ENCODE measurements at places on chromosomes 11 and 22. TPM values are rescaled to one million over a fixed set of nuclear protein-coding genes. Genes with fewer than 3 reads are reported as not detected.

Gene RASL10A
- total RNA-seq: not detected

GRCh38 chr11:3747704-3748103 lies 49.6 kb downstream of the NUP98 start:
- H3K36me3 ChIP-seq: peaks cover 35% of the 10 kb centered on the region
- H3K27me3 ChIP-seq: no peaks in the 10 kb centered on the region
- no peak overlapping the region for H3K4me3 ChIP-seq
- H3K4me1 ChIP-seq: peaks cover 3% of the 10 kb centered on the region

- H3K4me3 ChIP-seq: no peak overlapping the region
- H3K4me1 ChIP-seq: peaks cover 5% of the 10 kb centered on the region
- peaks cover 64% of the 10 kb centered on the region for H3K36me3 ChIP-seq
- DNase-seq: no peak
- H3K27ac ChIP-seq: no peak overlapping the region
Observed at GRCh38 chr11:766106-766935, 11.0 kb downstream of the GATD1 start.

- peaks cover 12% of the 10 kb centered on the region for H3K27me3 ChIP-seq
- no peak overlapping the region for H3K4me3 ChIP-seq
- no peaks in the 10 kb centered on the region for H3K4me1 ChIP-seq
- DNase-seq: no peak
- H3K27ac ChIP-seq: no peak overlapping the region
- no peaks in the 10 kb centered on the region for H3K36me3 ChIP-seq
Observed at GRCh38 chr11:129694538-129694937, 121.1 kb upstream of the TMEM45B start.

- H3K27me3 ChIP-seq: no peaks in the 10 kb centered on the region
- H3K4me3 ChIP-seq: no peak overlapping the region
- peaks cover 2% of the 10 kb centered on the region for H3K4me1 ChIP-seq
- DNase-seq: no peak
- no peak overlapping the region for H3K27ac ChIP-seq
Observed at GRCh38 chr22:24485608-24486007, 9.5 kb upstream of the UPB1 start.

DNA sequence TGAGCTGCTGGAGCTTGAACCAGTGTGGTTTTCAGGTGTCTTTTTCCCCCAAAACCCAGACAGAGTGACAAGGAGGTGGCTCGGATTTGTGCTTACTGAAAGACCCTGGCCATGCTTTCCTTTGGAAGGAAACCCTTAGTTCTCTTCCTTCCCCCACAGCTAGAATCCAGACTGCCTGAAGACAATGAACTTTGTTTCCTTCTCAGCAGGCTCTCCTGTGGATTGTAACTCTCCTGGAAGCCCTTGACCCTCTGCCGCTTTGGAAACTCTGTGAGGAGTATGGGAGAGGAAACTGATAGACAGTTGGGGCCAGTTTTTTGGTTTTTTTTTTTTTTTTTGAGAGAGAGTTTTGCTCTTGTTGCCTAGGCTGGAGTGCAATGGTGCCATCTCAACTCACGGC lies 62.1 kb upstream of the SESN3 start:
- peaks cover 7% of the 10 kb centered on the region for H3K27me3 ChIP-seq
- no peaks in the 10 kb centered on the region for H3K36me3 ChIP-seq
- H3K27ac ChIP-seq: no peak overlapping the region
- no peak for DNase-seq
- H3K4me3 ChIP-seq: no peak overlapping the region

All from IMR-90 (cell line).